Skin of body (tissue), 3 donors: ENCODE measurements at places on chromosomes 6 and 20. TPM values are rescaled to one million over a fixed set of nuclear protein-coding genes. Genes with fewer than 3 reads are reported as not detected.

Gene DSP
- 467 TPM for total RNA-seq

Gene GSTA2
- not detected for total RNA-seq

Gene HS3ST5
- 0.30 TPM for total RNA-seq

Gene ADA
- total RNA-seq = 5.5 TPM

Gene ZBTB46
- total RNA-seq = 8.3 TPM

Gene EDN3
- total RNA-seq = 12.4 TPM

Gene MAP3K5
- total RNA-seq = 17.0 TPM

Gene HUS1B
- total RNA-seq = 1.1 TPM

Gene CRISP3
- total RNA-seq = 7.4 TPM

Gene GGTLC1
- total RNA-seq = not detected

Gene KCNQ5
- 0.39 TPM for total RNA-seq

Gene ZNF831
- 0.20 TPM for total RNA-seq

Gene DCBLD1
- total RNA-seq = 10.9 TPM

Gene GNAS
- 604 TPM for total RNA-seq

DNA sequence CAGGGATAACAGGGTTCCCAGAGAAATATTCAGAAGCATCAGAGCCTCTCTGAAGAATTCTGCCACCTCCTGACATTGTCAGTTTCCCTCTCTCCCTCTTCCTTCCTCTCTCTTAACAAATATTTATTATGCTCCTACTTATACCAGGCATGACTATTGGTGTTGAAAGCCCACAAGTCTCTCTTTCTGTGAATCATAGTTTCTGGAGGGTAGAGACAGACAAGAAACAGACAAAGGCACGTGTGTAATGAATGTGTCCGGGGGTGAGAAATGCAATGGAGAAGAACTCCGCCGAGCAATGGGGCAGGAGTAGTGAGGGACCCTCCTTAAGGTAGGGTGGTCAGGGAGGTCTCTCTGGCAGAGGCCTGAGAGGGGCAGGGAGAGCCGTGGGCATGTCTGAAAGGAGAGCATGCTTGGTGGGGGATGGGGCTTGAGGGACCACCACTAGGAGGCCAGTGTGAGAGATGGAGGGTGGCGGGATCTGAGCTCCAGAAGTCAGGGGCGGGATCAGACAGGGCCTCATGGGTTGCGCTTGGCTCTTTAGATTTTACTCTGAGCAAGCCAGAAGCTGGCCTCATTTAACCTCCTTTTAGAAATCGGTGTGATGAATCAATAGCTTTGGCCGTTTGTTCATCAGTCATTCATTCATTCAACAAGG is 57.3 kb downstream of the EYA2 start:
- no peak for DNase-seq

DNA sequence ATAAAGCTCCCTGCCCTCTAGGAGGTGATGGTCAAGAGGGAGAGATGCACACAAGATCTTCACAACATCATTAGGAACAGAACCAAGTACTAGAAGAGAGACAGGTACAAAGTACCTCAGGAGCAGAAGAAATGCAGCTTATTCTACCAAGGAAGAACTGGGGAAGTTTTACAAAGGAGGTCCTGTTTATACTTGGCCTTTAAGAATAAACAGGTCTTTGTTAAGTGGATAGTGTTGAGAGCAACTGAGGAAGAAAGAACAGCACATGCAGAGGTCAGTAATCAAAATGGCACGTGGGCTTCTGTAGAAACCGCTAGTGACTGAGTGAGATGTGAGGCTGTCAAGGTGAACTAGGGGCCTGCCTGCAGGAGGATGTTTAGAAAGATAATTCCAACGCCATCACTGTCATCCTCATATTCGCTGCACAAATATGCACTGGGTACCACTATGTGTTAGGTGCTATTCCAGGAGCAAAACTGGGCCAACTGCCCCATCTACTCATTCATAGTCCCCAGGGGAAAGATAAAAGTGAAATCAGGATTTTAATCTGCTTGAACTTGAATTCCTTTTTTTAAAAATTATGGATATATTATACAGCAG is 61.1 kb downstream of the ID4 start:
- DNase-seq = no peak

- DNase-seq = no peak
Measured at GRCh38 chr6:143038833-143039232, 21.9 kb upstream of the AIG1 start.

DNA sequence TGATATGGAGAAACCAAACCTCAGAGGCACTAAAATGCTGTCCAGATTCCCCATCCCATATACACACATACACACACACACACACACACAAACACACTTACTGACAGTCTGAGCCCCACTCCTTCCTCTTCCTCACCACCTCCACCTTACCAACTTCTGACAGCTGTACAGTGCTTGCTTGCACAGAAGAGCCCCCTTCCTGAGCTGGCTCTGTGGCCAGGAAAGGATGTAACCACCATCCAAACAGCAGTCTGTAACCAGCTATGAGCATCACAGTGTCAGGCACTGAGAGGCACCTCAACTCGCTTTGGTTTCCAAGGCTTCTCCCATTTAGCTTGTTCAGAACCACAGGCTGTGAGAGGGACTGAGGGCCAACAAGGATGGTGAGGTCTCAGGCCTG is 5.9 kb upstream of the C6orf136 start:
- no peak for DNase-seq

GRCh38 chr6:88872962-88873361 is 90.5 kb downstream of the RNGTT start:
- no peak for DNase-seq

GRCh38 chr6:109102762-109103161 is 7.5 kb downstream of the CEP57L1 start:
- DNase-seq = no peak

DNA sequence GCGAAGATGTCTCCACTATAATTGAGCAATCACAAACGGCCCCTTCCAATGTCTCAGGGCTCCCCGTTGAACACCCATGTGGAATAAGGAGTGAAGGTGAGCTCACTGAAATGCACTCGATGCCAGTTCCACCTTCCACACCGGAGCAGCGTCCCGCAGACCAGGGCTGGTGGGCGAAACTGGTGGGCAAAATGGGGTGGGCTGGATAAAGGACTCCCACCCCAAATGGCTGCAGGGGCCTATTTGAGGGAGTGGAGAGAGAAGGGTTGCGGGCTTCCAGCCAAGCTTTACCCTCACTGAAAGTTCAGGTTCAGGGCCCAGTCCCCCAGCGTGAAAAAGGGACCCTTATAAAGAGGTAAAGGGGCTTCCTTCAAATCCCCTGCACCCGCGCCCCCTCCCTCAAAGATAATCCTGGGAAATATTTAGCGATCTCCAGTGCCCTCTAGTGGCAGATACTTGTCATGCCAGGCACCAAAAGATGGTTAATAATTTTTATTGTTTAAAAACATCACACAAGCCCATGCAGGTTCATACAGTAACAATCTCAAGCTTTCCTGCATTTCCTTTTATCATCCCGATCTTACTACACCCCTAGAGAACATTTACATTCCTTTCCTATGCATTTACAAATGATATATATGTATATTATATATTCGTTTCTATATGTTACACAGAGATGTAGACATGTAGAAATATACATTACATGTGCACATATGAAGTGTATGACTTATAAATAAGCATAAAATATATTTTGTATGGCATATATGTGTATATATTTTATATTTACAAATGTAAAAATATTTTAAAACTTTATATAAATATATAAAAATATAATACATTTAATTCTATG is 58.2 kb upstream of the NKX2-2 start:
- DNase-seq = no peak

- no peak for DNase-seq
Measured at GRCh38 chr20:31915491-31916280, 36.2 kb downstream of the PDRG1 start.

GRCh38 chr6:35357677-35358076 is 15.3 kb downstream of the PPARD start:
- no peak for DNase-seq

DNA sequence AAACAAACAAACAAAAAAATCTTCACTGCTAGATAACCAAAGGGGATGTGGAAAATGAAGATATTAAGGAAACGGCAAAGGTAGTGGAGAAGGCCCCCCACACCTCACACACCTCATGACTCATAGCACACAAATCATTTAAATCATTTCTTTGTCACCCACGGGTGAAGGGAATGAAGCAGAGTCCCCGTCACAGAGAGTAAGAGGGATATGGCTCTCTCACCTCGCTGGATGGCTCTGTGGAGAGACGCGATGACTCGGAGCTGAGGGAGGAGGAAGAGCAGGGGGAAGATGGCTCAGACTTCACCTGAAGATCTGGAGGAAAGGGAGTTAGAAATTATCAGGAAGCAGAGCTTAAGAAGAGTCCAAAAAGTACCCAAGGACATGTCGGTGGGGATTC is 1.2 kb downstream of the ATF6B start:
- DNase-seq = no peak

DNA sequence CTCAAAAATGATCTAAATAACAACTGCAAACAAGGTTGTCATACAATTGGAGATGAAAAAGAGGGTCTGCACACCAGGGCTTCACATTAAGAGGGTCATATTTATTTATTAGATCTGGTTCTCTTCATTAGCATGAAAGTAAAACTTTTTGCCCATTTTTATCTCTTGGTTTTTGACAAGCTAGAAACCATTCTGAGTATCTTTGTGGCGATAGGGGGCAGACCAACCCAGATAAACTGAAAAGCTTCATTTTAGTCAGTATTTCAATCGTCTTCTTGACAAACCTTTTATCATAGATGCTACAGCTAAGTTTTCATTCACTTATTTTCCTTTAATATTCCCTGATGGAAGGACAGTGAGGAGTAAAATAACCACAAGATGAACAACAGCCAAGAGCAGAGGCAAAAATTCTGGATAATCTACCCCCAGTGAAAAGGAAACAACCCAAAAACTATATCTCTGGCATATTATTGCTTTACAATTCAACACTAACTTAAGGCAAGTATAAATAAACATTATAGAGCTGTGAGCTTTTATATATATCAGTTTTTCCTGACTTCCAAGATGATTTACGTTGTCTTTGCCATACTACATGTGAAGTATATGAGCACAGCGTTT is 45.2 kb downstream of the THEMIS start:
- peak; percentile 15 for DNase-seq

DNA sequence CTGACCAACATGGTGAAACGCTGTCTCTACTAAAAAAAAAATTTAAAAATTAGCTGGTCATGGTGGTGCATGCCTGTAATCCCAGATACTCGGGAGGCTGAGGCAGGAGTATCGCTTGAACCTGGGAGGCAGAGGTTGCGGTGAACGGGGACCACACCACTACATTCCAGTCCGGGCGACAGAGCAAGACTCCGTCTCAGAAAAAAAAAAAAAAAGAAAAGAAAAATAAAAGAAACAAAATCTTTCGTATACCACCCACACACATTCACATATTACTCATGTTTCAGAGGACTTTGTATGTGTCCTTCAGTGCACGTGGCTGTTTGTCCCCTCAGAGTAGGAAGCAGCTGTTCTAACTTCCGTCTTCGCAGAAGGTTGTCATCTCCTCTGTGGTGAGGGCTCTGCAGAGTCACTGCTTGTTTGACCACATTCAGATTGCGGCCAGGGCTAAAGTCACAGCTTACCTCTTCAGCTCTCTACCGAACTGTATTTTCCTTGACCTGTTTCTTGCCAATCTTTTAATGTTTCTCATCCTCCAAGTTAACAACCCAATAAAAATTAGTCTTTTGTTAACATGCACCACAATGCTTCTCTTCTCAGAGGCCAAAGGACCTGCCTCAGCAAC is 36.6 kb upstream of the HIVEP1 start:
- no peak for DNase-seq

GRCh38 chr6:36627801-36628246 is 33.7 kb downstream of the SRSF3 start:
- DNase-seq = no peak

DNA sequence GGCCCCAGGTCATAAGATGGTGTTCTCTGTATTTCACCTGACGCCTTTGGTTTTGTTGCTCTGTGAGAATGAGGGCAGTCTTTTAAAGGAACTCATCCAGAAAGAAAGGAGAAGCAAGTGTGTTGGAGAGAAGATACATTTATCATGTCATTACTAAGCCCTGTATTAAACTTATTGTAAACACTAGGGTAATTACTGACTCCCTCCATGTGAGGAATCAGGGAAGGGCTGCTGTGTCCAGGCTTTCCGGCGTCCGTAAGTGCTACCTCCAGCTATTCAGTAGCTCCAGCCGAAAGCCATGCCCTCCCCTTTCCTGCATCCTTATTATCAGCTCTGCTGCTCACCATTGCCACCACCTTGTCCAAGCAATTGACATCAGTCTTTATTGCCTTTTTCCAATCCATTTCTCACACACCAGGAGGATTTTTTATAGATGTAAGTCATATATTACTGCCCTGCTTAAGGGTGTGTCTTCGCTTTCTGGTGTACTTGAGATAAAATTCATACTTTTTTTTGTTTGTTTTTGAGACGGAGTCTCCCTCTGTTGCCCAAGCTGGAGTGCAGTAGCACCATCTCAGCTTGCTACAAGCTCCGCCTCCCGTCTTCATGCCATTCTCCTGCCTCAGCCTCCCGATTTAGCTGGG is 94.7 kb downstream of the RPP40 start:
- no peak for DNase-seq

DNA sequence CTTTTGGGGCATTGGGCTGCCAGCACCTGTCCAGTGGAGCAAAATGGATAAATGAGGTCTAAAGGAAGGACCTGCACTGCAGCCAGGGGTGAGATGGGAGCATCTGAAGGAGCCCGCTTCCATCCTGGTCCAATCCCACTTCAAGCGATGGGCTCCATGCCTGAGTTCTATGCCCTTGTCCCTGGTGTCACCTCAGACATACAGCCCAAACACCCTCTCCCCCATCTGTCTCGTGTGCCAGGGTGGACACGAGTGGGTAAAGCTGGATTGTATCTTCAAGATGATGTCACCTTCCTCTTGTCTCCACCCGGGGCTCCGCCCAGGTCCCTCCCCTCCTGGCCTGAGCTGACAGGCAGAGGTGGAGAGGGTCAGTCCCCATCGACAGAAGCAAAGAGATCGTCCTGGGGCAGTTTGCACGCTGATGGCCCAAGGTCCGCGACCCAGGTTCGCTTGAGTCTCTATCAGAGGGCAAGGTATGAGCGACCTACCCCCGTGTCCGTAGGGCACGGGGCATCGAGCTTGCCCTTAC is 544 bp downstream of the SMIM29 start:
- no peak for DNase-seq

- no peak for DNase-seq
Measured at GRCh38 chr6:116267836-116268588, 11.7 kb downstream of the TSPYL1 start.

GRCh38 chr6:151089978-151090377 is 149.8 kb upstream of the AKAP12 start:
- no peak for DNase-seq
